ENCODE measurements at places on chromosomes 6 and 20.

DNA sequence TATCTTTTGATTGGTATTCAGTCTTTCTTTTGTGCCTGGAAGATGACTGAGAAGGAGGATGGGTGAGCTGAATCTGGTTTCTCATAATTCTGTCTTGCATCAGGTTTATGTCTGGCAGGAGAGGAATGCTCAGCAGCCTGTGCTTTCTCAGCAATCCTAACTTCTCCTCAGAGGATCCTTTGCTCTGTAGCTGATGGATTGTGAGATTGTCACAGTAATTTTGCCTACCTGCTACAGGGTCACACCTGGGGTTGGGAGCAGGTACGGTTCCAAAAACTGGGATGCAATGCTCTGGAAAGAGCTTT is 2.1 kb upstream of the HS3ST5 start:
- DNase-seq = no peak

DNA sequence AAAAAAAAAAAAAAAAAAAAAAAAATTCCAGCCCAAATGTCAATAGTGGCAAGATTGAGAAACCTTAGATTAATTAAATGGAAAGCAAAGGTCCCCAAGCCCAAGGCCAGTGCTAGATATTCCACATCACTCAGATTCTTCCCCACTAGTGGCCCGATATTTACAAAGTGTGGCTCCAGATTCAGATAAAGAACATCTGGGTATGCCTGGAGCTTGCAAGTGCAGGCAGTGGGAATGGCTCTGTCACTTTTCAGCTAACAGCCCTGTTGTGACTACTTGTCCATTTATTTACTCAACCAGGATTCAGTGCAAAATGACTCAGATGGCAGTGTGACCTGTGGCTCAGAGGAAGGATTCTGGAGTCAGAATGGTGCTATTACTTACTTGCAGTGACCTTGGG is 8.2 kb upstream of the KCNB1 start:
- no peak for DNase-seq

GRCh38 chr6:13508711-13509705 is 21.6 kb upstream of the GFOD1 start:
- DNase-seq = no peak

DNA sequence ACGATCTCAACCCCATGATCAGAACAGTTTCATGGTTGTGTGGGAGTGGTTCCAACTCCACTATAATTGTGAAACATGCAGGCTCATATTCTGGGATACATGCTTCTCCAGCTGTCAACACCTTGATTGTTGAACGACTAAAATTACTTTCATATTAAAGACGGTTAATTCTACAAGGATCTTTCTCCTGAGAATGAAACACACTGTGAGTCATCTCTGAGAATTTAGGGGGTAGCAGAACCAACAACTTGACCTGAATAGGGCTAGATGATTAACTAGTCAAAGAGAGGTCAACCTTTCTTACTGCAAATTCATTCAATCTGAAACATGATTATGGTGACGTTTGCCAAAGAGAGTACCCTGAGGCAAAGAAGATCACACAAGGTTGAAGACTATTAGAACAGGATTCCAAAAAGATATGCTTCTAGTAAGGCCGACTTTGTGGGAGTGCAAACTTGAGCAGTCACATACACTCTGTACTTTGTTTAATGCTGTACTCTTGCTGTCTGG is 175.2 kb upstream of the CITED2 start:
- DNase-seq = no peak

GRCh38 chr6:147081076-147081609 is 123.1 kb upstream of the STXBP5 start:
- no peak for DNase-seq

DNA sequence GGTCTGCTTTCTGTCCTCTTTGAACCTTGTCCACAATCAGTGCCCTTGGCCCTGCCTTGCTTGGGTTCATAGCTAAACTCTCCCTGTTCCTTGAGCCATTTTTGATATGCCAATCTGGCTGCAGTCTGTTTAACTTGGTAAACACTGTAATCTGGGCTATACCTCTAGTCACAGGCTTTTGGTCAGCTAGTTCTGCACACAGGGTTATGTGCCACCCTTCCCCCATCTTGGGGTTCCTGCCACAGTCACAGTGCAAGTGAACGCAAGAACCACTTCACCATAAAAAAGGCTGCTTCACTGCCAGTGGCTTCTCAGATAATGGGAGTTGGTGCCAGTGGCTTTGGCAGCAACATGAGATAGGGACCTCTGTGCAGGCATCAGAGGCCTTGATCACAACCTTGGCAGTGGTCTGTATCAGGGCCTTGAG is 10.9 kb upstream of the ATRN start:
- DNase-seq = no peak

Measured in activated CD4-positive, alpha-beta T cell treated with anti-CD3 and anti-CD28 coated beads, Interleukin-2, amount 50 U/mL, for 4 hours (primary cell).